ENCODE measurements at places on chromosomes 2 and 18.

GRCh38 chr2:136006658-136007057, 21.2 kb upstream of the DARS1 start:
- no peak for DNase-seq

DNA sequence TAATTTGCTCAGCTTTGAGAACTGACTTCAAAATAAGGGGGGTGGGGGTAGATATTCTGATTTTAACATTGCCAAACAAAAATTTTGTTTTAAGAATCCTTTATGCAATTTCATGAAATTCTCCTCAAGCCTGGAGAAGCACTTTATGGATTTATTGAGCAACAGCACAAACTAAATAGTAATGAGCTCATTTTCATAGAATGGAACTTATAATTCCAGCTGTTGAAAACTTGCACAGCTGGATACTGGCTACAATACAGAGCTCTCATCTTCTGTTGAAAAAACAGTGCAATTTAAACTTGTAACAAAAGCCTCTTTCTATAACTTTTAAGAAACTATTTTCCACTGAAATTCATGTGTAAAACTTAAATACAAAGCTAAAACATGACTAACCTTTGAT, 137.6 kb upstream of the FN1 start:
- DNase-seq = no peak

GRCh38 chr2:143219266-143219665, 90.0 kb downstream of the ARHGAP15 start:
- DNase-seq = no peak

- peak; percentile 58 for DNase-seq
Observed at GRCh38 chr18:50429207-50429948, 54.5 kb downstream of the SKA1 start.

DNA sequence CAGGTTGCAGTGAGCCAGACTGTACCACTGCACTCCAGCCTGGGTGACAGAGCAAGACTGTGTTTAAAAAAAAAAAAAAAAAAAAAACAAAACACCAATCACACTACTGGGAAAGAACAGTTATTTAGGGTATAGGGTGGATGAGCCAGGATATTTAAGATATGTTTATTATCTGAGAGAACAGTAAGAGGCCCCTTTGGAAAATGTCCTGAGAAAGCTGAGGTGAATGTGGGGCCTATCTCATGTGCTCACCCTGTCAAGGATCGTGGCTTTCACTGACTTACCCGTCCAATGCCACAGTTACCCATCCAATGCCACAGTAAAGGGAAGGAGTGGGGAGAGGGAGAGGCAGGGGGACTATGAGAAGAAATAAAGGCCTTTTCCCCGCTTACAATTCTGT, 19.9 kb upstream of the ENOSF1 start:
- DNase-seq = no peak

DNA sequence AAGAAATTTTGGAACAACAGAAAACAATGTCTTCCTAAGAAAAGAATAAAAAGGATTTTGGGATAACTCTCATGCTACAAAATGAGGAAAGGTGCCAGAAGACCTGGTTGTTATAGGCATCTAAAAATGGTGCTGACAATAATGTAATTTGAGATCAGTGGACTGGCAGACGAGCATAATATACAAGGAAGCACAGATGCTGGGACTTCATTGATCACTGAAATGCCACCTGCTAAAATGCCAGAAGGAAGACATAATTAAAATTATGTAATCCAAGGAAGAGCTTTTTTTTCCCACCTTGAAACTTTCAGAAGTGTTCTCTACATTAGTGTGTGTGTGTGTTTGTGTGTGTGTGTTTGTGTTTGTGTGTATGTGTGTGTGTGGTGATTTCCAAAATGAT, 535.9 kb downstream of the XIRP2 start:
- no peak for DNase-seq

- DNase-seq = no peak
Observed at GRCh38 chr2:30339071-30339470, 107.7 kb downstream of the LBH start.

GRCh38 chr2:235740821-235741220, 247.0 kb downstream of the AGAP1 start:
- DNase-seq = peak; percentile 62

- DNase-seq = no peak
Observed at GRCh38 chr18:7812431-7813063, 245.4 kb downstream of the PTPRM start.

DNA sequence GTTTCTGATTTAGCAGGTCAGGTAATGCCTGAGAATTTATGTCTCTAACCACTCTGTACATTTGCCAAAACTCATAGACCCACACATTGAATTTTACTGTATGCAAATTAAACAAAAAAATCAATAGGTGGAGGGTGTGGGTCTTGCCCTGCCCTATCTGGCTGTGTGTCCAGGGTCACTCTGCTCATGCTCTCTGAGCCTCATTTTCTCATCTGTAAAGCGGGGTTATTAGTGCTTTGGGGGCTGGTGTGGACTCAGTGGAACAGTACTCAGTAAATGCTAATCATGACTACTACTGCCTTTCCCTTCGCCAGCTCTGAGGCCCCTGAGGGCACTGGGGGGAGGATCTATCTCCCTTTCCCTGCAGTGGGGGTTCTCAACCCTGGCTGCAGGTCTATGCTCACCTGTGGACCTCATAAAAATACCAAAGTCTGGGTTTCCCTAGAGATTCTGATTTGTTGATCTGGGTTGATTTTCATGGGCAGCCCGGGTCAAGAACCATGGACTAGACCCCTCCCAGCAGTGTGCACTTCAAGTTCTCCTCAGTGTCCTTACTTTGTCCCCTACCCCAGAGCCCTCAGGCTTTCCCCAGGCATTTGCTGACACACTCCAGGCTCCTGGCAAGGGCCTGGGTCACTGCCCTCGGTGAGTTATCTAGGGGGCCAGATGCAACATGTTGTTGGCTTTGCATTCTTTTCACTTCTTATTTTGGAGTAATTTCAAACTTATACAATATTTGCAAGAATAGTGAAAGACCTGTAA, 27.5 kb downstream of the MTHFD2 start:
- DNase-seq = no peak

DNA sequence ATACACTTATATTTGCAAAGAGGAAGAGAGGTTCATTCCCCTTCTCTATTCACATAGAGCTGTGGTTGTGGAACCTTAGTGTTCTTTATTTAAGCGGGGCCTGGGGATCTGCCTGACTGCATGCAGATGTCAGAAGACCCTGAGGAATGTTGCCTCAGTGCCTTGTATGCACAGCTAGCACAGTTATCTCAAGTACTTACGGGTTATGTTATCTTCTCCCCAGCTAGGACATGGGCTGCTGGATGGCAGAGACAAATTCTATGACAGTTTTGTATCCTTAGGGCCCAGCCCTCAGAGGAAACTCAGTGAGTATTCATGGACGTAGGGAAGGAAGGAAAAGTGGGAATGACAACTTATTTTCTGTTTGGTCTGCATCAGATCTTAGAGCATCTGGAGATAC, 37.7 kb upstream of the RTN4 start:
- no peak for DNase-seq

DNA sequence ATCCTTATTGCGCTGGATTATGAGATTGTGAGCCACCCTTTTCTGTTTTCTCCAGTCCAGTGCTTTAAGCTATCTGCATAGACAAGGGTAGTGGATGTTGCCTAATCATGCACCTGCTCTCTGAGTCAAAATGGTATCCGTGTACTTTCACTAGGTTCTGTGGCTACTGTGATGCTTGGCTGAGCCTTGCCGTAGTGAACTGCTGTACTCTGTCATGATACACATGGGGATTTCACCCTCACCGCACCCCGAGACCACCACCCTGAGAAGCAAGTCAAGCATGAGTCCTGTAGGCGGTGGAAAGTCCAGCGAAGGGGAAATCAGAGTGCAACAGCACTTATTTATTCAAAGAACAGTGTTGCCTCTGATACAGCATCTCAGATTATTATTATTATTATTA, 55.0 kb downstream of the ARHGAP25 start:
- no peak for DNase-seq

GRCh38 chr2:200050921-200051610, 95.7 kb downstream of the MAIP1 start:
- no peak for DNase-seq

DNA sequence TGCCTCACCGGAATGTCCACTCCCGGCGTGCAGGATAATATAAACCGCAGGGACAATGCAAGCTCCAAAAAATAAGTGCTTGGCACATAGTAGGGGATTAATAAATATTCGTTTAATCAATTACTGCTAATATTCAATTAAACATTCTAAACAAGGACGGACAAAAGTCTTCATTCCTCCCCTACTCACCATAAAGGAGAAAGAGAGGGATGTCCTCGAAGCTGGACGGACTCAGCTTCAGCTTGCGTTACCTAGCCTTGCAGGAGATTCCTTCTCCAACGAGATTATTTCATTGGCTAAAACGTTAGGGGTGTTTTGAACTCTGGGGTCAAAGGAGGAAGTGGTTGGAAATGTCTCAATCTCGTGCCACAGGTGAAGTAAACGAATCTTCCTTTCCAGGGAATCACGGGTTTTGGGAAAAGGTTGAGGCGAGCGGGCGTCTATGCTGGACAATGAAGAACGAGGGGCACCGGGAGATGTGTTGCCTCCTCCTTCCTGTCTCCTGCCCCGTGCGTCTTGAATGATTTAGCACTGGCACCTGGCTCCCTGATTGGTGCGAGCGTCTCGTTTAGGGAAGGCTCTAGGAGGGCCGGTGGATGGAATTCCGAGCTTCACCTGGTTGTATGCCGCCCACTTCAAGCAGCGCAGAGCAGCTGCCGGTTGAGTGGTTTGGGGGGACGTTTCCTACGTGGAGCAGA, 2.0 kb upstream of the GAD1 start:
- peak; percentile 43 for DNase-seq

DNA sequence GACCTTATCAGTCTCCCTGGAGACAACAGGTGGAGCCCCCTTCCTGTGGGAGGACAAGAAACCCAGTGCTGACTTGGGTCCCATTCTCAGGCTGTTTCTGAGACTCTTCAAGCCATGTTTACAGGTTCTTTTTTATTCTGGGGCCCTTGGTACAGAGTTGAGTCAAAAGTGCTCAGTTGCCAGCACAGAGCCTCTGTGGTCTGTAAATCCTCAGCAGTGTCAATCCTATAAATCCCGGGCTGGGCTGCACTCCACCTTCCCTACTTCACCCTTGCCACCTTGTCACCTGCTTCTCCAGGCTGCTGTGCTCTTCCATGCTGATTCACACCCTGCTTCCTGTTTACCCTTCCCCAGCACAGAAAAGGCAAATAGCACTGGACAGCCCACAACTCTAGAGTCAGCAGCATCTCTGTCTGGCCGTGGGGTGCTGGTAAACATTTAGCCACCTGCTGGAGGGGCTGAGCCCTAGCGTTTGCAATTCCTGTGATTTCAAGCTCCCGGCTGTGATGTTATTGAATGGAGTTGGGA, 74.7 kb downstream of the TNFRSF11A start:
- DNase-seq = peak; percentile 57

- DNase-seq = no peak
Observed at GRCh38 chr2:190664240-190664639, 15.4 kb downstream of the NAB1 start.

DNA sequence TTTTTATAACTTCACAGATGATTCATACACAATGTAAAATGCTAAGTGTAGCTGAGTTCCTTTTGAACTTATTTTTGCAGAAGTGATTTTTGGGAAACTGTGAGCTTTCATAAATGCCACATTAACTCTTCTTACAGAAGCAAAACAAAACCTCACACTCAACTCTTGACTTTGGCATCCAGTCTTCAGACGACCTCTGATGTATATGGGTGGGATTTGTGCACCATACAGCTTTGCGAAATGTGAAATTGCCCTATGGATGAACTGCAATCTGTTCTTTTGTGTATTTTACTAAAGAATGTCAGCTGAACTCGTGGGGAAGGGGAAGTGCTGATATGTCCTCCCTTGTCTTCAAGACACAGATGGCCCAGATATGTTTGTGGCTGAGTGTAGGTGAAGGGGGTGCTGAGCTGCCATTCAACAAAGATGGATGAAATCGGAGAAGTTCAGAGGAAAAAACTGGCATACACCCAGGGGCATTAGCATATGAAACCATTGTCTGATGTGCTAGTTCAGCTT, 218.3 kb downstream of the PTGR3 start:
- no peak for DNase-seq

GRCh38 chr2:23388756-23389514, 4.0 kb downstream of the KLHL29 start:
- DNase-seq = no peak

DNA sequence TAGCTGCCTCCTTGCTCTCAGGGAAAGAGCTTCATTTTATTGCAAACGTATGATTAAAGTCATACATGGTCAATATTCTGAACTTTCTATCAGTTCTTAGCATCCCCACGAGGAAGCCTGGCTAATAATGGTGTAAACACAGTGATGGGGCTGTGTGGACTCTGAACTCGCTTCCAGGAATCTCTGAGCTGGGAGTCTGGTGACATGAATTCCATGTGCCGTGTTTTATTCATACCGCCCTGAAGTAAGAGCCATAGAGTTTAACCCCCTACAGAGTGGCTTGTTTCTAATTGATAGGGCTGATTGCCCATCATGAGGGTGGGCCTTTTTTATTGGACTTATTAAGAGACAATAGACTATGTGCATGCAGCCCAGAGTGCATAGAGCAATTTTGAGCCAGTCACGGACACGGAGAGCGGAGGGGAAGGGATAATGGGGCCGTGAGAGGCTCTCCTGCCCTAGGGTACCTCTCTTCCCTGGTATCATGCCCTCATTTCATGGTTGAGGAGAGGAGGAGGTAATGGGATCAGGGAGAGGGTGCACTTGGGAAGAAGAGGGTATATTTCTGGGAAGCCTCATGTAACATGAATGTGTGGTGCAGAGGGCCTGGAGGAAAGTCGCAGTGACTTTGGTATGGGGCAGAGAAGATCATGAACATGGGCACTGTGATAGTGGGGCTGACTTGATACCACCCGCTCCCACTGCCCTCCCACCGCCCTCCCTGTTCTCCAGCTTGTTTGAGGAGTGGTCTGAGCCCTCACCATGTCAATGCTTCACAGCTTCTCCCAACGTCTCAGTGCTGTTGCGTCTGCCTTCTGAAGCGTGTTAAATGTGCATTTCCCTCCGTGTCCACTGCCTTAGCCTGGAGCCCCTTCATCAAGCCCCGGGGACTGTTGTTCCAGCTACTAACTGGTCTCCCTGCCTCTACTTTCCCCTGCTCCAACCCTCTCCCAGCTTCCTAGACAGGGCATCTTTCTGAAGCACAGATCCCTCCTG, 73.2 kb downstream of the IL1R2 start:
- no peak for DNase-seq

GRCh38 chr18:62189208-62189607, 2.2 kb downstream of the RELCH start:
- DNase-seq = no peak

- no peak for DNase-seq
Observed at GRCh38 chr2:42239289-42239661, 70.1 kb downstream of the EML4 start.

DNA sequence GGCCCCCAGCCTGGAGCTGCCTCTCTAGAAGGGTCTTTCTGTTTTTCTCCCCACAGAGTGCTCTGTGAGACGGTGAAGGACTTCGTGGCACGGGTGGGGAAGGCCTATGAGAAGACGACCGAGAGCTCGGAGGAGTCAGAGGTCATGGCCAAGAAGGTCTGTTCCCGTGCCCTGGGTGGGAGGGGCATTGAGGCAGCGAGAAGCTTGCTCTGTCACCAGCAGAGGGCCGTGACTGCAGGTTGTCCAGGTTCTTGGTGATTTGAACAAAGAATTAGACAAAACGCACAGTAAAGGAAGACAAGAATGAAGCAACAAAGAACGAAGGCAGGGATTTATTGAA, 93.9 kb downstream of the DGKD start:
- peak; percentile 37 for DNase-seq
